HS-5 (cell line): ENCODE measurements at places on chromosomes 6 and 20.

- no peak for DNase-seq
Observed at GRCh38 chr6:5736016-5736738, 270.5 kb downstream of the NRN1 start.

DNA sequence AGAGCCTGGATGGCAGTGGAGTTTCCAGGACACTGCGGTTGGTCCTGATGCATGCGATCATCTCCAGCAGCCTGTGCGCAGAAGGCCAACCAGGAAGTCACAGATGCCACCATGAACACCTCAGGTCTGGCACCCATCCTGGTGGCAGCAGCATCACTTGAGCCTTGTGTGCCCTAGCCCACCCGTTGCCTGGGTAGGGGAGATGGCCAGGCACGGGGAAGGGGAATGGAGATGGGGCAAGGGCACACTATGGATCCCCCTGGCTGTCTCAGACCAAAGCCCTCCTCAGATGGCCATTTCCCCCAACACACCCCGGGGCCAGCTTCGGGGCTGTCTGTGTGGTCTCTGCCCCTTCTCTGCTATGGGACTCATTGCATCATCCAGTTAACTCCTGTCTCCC is 58.3 kb downstream of the GNAS-AS1 start:
- no peak for DNase-seq

DNA sequence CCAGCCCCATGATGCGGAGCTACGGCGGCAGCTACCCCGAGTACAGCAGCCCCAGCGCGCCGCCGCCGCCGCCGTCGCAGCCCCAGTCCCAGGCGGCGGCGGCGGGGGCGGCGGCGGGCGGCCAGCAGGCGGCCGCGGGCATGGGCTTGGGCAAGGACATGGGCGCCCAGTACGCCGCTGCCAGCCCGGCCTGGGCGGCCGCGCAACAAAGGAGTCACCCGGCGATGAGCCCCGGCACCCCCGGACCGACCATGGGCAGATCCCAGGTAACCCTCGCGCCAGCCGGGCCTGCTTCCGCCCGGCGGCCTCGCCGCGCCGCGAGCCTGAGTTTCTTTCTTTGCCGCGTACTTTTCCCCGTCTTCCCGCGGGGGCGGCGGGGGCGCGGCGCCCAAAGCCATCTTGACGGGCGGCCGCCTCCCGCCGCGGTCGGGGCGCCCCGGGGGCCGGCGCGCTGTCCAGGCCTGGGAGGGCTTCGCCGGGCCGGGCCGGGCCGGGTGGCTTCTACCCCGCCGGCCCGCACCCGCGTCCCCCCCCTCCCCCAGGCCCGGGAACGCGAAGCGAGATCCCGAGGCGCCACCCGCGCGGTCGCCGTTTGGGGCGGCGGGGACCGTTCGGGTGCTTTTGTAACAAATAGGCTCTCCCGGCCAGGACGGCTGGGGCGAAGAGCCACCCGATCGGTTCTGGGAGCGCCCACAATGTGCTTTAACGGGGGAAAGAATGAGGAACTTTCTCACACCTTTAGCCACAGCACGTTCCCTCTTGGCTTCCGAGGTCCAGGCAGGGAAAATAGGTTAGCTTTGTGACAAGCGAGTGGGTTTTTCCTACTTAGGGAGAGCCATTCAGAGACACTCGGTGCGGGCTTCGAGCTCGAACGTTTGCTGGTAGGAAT is 2.3 kb downstream of the ARID1B start:
- no peak for DNase-seq

GRCh38 chr6:113406048-113406695 is 451.0 kb upstream of the MARCKS start:
- no peak for DNase-seq
